T-helper 2 cell (primary cell): ENCODE measurements at places on chromosomes 7 and 10.

GRCh38 chr10:132626761-132627665 lies 89.4 kb downstream of the INPP5A start:
- no peak for DNase-seq

GRCh38 chr10:21145751-21146435 lies 248.8 kb upstream of the NEBL start:
- no peak for DNase-seq

DNA sequence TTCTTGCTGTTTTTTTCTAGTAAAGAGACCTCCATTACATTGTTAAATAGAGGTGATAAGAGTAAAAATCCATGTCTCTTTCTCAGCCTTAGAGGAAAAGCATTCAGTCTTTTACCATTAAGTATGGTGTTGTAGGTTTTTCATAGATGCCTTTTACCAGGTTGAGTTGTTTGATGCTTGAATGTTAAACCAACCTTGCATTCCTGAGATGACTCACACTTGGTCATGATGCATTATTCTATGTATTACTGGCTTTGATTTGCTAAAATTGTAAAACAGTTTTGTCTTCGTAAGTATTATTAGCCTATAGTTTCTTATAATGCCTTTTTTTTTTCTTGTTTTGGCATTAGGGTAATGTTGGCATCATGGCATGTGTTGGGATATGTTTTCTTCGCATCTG lies 90.0 kb downstream of the ANKRD61 start:
- DNase-seq = no peak

DNA sequence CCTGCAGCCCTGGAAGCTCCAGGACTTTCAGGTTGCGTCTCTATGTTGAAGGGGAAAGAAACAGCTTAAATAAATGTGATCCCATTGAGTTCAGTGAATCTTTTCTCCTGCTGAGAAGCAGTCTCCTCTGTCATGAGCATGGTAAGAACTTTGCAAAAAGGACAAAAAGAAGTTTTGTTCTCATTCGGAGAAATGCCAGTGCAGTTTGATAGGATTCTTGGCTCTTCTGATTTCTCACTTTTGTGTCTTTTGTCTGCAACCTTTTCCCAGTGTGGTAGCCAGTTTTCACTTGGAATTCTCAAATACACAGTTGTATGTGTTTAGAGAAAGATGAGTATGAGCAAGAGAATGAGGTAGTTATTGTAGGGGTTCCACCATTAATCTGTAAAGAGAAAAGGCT lies 64.3 kb downstream of the AP3M1 start:
- DNase-seq = no peak

GRCh38 chr10:70729763-70730357 lies 55.3 kb downstream of the TBATA start:
- DNase-seq = no peak

DNA sequence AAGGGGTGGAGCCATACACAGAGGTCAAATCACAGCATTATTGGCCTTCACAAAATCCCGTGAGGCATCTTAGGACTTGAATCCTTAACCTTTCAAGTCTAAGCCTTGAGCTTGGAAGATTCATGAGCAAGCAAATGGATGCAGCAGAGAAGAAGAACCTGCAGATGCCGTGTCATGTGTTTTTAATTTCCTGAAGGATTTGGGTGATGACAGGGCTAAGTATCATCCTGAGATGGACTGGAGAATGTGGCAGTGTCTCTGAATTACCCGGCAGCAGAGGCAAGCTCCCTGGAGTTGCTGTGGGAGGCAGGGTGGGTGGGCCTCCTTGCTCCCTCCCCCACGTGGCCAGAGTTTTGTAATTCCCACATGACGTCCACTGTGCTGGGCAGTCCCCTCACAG lies 50.8 kb downstream of the GCC1 start:
- no peak for DNase-seq

GRCh38 chr10:102420181-102420713 lies 389 bp upstream of the FBXL15 start:
- DNase-seq = no peak

GRCh38 chr10:124150189-124150806 lies 56.9 kb upstream of the CHST15 start:
- no peak for DNase-seq

DNA sequence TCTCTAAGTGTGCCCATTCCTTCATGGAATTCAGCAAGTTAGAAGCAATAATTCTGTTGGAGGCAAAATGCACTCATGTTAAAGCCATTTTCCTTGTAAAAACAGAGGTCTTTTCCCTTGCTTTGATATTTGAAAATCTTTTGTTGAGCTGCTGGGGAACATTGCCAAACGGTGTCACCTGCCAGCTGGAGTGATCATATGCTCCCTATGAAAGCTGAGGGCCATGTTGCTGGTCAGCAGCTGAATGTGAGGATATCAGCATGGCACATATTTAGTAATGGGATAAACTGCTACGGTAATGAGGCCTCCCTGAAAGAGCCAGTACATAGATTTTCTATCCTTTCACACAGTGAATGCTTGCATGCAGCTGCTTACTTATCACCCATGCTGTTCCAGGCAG lies 224.3 kb downstream of the THSD7A start:
- no peak for DNase-seq

GRCh38 chr7:83038787-83039186 lies 123.9 kb downstream of the PCLO start:
- no peak for DNase-seq

DNA sequence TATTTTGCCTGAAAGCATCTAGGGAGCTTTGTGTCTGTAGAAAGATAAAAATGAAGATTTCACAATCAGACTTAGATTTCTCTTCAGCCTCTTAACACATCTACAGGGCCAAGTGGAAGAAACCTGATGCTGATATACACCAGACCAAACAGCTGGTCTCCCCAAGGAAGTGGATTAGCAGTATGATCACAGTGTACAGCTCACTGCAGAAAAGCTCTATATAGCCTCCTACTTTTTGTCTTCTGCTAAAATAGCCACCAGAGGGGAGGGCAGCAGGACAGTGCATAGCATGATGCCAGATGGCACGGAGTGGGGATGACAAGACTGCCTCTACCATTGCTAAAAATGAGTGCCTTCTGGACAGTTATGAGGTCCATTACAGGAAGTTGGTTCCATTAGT lies 16.0 kb downstream of the FAM13C start:
- no peak for DNase-seq

GRCh38 chr10:74011770-74012169 lies 13.9 kb downstream of the VCL start:
- no peak for DNase-seq

- DNase-seq = no peak
Measured at GRCh38 chr10:1316809-1317143, 260.6 kb downstream of the WDR37 start.

DNA sequence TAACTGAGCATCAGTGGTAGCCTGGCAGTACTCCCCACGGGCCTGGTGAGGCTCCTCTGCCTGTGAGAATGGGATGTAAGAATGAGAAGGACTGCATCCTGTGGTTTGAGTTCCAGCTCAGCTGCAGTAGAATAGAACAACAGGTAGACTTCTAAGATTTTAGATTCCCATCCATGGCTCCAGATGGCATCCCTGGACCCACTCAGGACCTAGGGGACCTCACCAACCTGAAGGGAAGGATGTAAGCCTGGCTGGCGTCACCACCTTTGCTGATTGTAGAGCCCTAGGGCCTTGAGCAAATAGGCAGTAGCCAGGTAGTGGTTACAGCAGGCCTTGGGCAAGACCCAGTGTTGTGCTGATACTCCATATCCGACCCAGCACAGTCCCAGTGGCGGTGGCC lies 9.6 kb upstream of the AOC1 start:
- no peak for DNase-seq

GRCh38 chr7:17444673-17445072 lies 146.2 kb downstream of the AHR start:
- DNase-seq = no peak

DNA sequence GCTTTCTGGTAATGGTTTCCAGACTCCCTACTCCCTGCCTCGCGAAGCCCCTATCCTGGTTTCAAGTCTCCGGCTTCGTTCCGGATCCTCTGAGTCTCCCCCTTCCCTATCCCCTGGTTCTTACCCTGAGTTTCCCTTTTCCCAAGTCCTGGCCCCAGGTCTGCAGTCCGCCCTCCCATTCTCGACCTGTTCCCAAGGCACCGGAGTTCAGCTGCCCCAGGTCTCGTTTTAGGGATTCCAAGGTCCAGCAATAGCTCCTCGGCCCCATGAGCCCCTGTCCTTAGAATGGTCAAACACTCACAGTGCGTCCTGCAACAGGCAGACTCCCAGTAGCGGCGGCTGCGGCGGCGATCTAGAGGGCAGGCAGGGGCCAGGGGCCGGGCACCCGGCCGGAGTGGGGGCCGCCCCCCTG lies 274 bp downstream of the PITX3 start:
- DNase-seq = no peak

- no peak for DNase-seq
Measured at GRCh38 chr7:26318921-26319320, 27.3 kb downstream of the SNX10 start.

- no peak for DNase-seq
Measured at GRCh38 chr10:96919785-96920430, 87.8 kb downstream of the LCOR start.

DNA sequence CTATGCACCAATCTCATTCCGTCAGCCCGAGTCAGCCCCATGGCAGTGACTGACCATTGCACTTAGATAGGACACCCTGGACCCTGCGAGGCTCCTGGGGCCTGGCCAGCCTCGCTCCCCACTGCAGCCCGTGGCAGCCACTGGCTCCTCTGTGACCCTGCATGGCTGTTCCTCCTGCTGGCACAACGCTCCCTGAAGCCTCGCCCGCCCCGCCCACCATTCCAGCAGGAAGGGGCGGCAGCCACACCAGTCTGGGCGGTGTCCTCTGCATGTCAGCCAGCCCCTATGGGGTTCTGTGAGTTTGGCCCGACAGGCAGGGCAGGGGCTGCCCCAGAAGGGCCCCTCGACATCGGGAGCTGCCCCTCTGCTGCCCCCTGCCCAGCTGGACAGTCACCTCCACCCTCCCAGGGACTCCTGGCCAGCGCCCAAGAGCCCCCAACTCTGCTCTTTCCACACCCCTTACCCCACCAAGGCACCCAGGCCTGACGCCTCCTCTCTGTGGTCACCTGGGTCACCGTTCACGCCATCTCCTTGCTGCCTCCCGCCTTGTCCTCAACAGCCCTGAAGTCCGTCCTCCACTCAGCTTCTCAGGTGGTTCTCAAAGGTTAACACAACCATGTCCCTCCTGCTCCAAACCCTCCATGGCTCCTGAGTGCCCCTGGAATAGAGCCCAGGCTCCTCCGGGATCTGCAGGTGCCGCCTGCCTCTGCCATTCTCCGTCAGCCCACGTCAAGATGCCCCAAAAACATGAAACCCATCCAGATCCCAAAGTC lies 103.5 kb downstream of the MICALL2 start:
- DNase-seq = no peak

GRCh38 chr10:85492684-85493083 lies 873.9 kb downstream of the GRID1 start:
- no peak for DNase-seq

GRCh38 chr10:14727924-14728323 lies 46.8 kb downstream of the FAM107B start:
- no peak for DNase-seq

DNA sequence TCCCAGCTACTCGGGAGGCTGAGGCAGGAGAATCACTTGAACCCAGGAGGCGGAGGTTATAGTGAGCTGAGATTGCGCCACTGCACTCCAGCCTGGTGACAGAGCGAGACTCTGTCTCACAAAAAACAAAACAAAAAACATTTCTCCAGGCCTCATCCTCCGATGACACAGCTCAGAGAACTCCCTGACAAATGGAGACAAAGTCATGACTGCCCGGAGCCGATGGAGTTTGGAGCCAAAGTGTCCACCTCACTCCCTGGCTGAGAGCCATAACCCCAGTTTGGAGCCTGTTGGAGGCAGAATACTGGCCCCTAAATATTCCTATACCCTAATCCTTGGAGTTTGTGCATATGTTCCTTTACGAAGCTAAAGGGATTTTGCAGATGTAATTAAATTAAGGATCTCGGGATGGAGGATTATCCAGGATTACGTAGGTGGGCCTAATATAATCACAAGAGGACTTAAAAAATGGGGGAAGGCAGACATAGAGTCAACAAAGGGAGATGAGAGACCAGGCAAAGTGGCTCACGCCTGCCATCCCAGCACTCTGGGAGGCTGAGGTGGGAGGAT lies 22.7 kb downstream of the SSC4D start:
- no peak for DNase-seq

GRCh38 chr10:79329529-79329928 lies 17.7 kb upstream of the PPIF start:
- DNase-seq = no peak

DNA sequence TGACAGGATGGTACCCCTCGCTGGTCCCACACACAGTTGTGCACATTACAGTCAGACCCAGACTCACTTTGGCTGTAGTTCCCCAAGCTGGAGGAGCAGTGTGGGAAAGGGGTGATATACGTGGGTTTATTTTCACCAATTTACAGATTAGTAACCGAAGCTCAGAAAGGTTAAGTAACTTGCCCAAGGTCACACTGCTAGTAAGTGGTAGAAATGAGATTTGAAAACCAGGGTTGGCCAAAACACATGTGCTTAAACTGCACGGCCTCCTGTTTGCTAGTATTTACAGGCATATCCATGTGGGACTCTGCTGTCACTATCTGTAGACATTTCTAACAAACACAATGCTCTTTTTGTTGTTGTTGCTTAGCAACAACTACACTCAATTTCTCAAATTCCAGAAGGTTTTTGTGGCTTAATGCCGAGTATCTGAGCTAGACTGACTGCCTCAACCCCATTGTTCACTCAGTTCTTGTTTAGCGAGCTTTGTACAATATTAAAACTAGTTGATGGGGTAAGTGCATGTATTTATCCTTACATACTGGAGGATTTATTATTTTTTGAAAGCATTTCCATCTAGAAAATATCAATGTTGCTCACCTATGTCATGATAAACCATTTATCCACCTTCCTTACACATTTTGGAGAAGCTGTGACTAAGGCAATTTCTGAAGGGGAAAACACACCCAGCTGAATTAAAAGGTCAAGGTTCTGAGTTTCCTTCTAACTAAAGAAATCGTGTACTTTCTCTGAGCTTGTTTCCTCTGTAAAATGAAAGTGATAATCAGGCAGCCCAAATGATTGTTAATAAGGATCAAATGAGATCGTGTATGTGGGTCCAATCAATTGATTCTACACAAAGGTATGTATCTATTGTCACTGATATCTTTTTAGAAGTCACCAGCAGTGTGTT lies 5.3 kb upstream of the TMEM139 start:
- DNase-seq = peak; percentile 57

DNA sequence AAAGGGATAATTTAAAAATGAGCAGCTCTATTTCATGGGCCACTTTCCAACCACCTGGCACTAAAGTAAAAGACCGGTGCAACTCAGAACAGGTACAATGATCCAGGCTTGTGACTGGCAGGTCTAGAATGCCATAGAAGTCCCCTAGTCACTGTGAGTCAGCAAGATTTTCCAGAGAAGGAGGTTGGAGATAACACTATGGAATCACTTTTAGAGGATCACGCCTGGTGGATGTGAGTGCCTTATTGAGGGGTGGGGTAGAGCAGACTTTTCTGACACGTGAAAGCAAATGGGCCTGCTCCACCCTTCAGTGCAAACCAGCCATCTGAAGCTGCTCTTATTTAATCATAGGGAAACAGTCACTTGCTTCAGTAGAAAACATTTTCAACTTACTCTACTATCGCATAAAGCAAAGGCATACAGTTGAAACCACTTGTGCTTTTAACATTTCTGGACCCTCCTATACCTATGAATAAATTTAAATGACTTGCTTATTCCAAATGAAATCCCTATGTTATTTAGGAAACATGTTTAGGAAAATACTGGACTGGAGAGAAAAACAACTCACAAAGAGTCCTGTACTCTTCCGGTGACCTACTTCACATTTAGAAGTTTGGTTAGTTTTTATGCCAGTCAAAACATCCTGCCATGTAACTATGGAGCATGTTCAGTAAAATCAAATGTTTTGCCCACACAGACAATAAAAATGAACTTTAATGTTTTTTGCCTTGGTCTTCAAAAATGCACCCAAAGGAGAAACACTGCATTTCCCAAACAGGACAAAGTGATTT lies 21.5 kb upstream of the AKR1C1 start:
- DNase-seq = no peak
